ENCODE measurements at places on chromosomes 1 and 21.

- DNase-seq: no peak
- H3K4me1 ChIP-seq: peaks cover 19% of the 10 kb centered on the region
- no peak overlapping the region for H3K4me3 ChIP-seq
- H3K36me3 ChIP-seq: no peaks in the 10 kb centered on the region
- H3K27me3 ChIP-seq: peaks cover 10% of the 10 kb centered on the region
- H3K27ac ChIP-seq: no peak overlapping the region
These were observed 26.4 kb downstream of the SHISAL2A start for GRCh38 chr1:52659356-52659755.

- peaks cover 36% of the 10 kb centered on the region for H3K36me3 ChIP-seq
- peaks cover 34% of the 10 kb centered on the region for H3K4me1 ChIP-seq
- peak overlapping the region; percentile 4 for H3K27ac ChIP-seq
- no peak for DNase-seq
These were observed 15.6 kb downstream of the SSX2IP start for GRCh38 chr1:84674705-84675104.

DNA sequence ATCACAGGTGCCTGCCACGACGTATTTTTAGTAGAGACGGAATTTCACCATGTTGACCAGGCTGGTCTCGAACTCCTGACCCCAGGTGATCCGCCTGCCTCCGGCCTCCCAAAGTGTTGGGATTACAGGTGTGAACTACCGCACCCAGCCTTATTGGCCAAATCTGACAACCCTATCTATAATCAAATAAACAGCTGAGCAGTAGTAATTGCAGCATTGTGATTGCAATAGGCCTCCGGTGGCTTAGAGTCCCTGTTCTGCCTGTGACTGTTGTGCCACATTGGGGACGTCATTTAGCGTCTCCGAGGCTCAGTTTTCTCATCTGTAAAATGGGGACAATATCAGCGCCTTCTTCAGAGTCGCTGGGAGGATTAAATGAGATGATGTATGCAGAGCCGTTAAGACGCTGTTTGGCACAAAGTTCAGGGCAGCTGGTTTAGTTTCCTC, 569 bp upstream of the CAPN2 start:
- H3K27ac ChIP-seq: peak overlapping the region; percentile 68
- peaks cover 76% of the 10 kb centered on the region for H3K4me1 ChIP-seq
- peaks cover 32% of the 10 kb centered on the region for H3K36me3 ChIP-seq
- peaks cover 10% of the 10 kb centered on the region for H3K27me3 ChIP-seq

DNA sequence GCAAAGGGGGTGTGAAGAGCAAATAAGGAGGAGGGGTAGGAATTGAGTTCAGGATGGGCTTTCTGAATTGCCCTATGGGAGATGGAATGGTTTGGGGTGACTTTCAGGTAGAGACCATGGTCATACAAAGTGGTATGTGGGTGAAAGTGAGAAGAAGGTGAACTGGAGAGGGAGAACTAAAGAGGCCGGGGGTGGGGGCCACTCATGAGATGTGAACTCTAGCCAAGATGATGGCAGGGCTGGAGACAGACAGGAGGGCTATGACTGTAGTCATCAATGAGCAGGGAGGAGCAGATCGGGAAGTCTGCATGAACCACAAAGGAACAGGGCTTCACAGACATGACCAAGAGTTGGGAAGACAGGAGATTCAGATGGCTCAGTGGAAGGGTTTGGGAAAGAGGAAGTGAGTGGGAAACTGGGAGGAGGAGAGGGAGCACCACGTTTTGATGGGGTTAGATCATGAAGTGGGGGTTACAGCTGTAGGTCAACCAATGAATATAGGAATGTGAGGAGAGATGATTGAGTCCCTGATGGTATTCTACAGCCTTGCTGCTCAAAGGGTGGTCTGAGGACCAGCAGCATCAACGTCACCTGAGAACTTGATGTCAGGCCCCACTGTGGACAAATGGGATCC, 20.7 kb upstream of the LRRC8D start:
- H3K4me1 ChIP-seq: peaks cover 26% of the 10 kb centered on the region
- DNase-seq: no peak
- no peak overlapping the region for H3K4me3 ChIP-seq
- no peak overlapping the region for H3K27ac ChIP-seq
- H3K27me3 ChIP-seq: peaks cover 2% of the 10 kb centered on the region
- no peaks in the 10 kb centered on the region for H3K36me3 ChIP-seq

DNA sequence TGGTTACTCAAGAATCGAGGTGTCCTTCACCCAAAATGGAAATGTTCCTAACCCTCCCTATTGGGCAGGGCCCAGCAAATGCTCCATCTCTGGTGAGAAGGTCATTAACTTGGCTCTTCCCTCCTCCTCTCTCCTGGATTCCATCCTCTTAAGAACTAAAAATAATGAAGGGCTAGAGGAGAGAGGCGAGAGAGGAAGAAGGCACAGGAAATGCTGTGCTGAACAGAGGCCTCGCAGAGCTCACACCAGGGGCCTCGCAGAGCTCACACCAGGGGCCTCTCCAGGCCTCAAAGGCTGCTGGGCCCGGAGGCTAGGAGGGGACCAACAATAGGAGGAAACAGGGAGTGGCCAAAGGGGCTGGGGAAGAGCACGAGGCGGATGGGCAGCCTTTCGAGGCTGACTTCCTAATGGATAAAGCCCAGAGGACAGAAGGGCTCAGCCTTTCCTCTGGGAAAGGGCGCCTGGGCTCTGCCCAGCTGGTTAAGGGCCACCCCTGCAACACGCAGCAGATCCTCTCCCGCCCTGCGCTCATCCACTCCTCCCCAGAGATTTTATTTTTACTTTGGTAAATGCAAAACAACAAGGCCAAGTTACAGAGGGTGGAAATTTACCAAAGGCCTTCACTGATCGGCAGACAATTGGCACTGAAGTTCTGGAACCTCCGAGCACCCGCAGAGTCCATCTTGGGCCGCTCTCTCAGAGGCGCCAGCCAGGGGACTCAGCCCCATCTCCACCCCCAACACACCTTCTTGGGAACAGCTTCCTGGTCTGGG, 78.5 kb downstream of the ITPKB start:
- H3K27me3 ChIP-seq: peaks cover 5% of the 10 kb centered on the region
- H3K4me3 ChIP-seq: no peak overlapping the region
- H3K4me1 ChIP-seq: peaks cover 66% of the 10 kb centered on the region
- H3K36me3 ChIP-seq: no peaks in the 10 kb centered on the region
- DNase-seq: no peak

DNA sequence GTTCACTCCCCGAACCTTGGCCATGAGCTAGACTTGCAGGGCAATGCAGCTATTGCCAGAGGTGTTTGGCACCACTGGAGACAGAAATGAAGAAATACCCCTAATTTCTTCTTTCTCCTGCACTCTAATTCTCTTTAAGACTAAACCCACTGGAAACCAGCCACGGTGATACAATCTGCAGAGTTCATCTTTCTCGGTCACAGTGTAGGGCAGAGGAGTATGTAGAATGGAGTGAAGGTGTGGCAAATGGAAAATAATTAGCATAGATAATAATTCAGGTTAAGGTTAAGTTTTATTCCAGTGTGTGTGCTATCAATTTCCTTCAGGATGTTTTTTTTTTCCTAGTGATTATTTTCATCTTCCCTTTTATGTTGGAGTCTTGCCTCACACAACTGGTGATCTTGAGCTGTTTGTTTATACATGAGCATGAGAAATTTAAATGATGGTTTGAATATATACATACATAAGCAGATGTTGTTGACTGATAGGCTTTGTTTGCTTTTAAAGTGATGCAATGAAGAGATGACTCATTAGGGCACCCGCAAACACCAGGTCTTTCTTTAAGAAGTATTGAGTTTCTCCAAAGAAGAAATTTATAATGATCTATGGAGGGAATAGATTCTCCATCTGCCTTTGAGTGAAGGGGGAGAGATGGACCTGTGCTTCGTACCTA, 81.9 kb downstream of the SPATA17 start:
- DNase-seq: no peak
- H3K27me3 ChIP-seq: no peaks in the 10 kb centered on the region
- H3K36me3 ChIP-seq: no peaks in the 10 kb centered on the region
- H3K4me3 ChIP-seq: no peak overlapping the region
- H3K4me1 ChIP-seq: no peaks in the 10 kb centered on the region

DNA sequence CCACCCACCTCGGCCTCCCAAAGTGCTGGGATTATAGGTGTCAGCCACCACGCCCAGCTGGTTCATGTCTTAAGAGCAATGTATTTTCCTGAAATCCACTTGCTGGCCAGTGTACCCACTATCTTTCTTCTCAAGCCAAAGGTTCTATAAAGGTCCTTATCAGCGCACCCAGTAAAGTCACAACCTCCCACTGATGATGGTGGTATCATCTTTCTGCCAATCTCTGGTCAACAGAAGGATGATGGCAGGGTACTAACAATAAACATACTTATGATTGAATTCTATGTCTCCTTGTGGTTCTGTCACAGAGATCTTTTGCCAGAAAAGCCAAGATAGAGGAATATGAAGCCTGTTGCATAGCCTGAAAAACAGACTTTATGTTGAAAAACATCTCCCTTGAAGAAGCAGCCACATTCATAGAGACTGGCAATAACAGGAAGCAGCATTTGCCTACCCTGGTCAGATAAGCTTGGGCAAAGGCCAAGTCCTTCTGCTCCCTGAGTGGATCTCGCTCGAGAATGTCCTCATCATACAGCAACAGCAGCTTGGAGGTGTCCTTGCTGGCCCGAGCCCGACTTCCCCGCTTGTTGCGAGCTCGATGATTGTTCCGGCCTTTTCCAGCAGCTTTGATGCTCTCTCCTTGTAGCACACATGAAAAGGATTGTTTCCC, 73.0 kb downstream of the DAP3 start:
- H3K27me3 ChIP-seq: peaks cover 1% of the 10 kb centered on the region
- H3K4me3 ChIP-seq: no peak overlapping the region
- H3K4me1 ChIP-seq: peaks cover 39% of the 10 kb centered on the region
- DNase-seq: no peak
- H3K27ac ChIP-seq: peak overlapping the region; percentile 11

DNA sequence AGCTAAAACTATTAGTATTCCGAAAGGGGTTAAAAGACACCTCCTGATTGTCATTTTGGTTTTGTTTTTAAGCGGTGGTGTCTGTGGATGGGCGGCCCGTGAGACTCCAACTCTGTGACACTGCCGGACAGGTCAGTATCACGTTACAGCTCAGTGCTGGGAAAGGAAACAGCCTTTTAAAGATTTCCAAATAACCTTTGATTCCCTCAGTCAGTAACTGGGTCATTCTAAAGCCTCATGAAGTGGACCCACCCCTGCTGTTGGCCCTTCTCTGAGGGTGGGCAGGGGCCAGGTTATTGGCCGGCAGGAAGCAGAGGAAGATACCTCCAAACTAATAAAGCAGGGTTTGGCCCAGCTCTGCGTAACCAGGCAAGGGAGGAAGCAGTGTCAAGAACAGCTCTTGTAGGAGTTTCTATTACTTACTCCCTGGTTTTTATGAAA, 2.3 kb downstream of the RHOU start:
- no peak overlapping the region for H3K27ac ChIP-seq
- H3K27me3 ChIP-seq: peaks cover 13% of the 10 kb centered on the region
- H3K36me3 ChIP-seq: no peaks in the 10 kb centered on the region
- no peaks in the 10 kb centered on the region for H3K4me1 ChIP-seq
- DNase-seq: no peak

GRCh38 chr1:61436491-61437120, 288.3 kb downstream of the TM2D1 start:
- no peaks in the 10 kb centered on the region for H3K36me3 ChIP-seq
- no peak overlapping the region for H3K27ac ChIP-seq
- no peak overlapping the region for H3K4me3 ChIP-seq
- H3K27me3 ChIP-seq: no peaks in the 10 kb centered on the region

- H3K36me3 ChIP-seq: no peaks in the 10 kb centered on the region
- H3K27ac ChIP-seq: no peak overlapping the region
- H3K27me3 ChIP-seq: peaks cover 6% of the 10 kb centered on the region
- DNase-seq: no peak
These were observed 56.8 kb downstream of the NDUFS5 start for GRCh38 chr1:39082811-39083576.

DNA sequence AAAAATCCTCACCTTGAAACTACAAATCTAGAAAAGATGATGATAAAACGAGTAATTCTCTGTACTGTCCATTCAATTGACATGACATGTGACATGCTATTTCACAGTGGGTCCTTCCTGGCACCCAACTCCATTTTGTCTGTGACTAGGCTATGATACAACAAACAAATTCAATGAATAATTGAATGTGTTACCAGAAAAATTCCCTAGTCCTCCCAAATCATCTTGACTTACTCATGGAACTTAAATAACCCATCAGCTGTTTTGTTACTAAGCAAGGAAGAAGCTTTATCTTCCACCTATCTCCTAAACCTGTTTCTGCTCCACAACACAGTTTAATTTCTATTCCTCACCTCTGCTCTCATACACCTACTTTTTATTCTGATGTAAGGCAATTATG, 30.4 kb downstream of the B3GALNT2 start:
- no peak overlapping the region for H3K27ac ChIP-seq
- H3K4me3 ChIP-seq: no peak overlapping the region
- peaks cover 13% of the 10 kb centered on the region for H3K4me1 ChIP-seq

GRCh38 chr1:205068457-205069040, 15.7 kb downstream of the TMEM81 start:
- no peak for DNase-seq
- H3K27me3 ChIP-seq: peaks cover 33% of the 10 kb centered on the region
- H3K27ac ChIP-seq: no peak overlapping the region
- no peaks in the 10 kb centered on the region for H3K4me1 ChIP-seq
- H3K36me3 ChIP-seq: no peaks in the 10 kb centered on the region

DNA sequence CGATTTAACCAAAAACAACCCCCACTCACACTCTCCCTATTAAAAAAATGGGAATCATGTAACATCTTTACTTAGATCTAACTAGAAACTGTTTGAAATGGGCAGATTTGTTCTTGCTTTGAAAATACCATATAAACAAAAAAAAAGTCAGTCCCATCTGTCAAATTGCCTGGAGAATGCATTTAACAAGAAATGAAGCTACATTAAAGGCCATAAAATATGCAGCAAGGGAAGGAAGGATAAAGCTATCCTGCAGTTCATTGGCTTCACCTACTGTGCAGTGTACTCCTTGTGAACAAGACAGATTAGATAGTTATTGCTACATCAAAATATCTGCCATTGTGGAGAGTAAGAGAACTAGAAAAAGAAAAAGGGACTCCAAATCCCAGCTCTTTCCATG, 160.5 kb downstream of the LRRC7 start:
- no peak for DNase-seq
- no peak overlapping the region for H3K27ac ChIP-seq
- no peaks in the 10 kb centered on the region for H3K4me1 ChIP-seq

DNA sequence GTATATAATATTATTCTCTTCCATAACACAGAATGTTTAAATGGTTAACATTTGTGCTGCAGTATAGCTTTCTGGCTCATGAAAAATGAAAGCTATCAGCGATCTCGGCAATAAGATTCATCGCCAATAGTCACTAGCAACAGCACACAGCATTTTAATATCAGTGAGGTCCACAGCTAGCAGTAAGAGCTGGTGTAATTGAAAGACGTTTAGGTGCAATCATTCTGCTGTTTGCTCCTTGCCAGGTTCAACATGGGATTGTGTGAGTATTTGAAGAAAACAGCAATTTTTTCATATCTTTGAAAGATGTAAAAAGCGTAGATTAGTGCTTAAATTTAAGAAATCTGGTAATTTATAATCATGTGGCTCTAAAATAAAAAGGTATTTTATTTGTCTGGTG, 20.1 kb downstream of the PRKACB start:
- peaks cover 42% of the 10 kb centered on the region for H3K4me1 ChIP-seq
- H3K27me3 ChIP-seq: no peaks in the 10 kb centered on the region
- no peak for DNase-seq
- H3K36me3 ChIP-seq: peaks cover 4% of the 10 kb centered on the region

- DNase-seq: no peak
- peaks cover 46% of the 10 kb centered on the region for H3K4me1 ChIP-seq
- no peaks in the 10 kb centered on the region for H3K27me3 ChIP-seq
- H3K4me3 ChIP-seq: no peak overlapping the region
These were observed 1.7 kb upstream of the LAMB3 start for GRCh38 chr1:209653915-209654351.
